Left ventricle myocardium superior (tissue), 1 donor: ENCODE measurements at places on chromosomes 11 and 22. TPM values are rescaled to one million over a fixed set of nuclear protein-coding genes. Genes with fewer than 3 reads are reported as not detected.

Gene MUC6
- total RNA-seq, result not detected

- DNase-seq, result no peak
These were observed 356.2 kb downstream of the GRM5 start for GRCh38 chr11:88709567-88709966.

Gene MYEOV
- not detected for total RNA-seq

- no peak for DNase-seq
These were observed 33.4 kb downstream of the PPARA start for GRCh38 chr22:46183733-46184132.

GRCh38 chr11:79080551-79080950 lies 360.3 kb downstream of the TENM4 start:
- no peak for DNase-seq

GRCh38 chr11:16299884-16300782 lies 56.2 kb downstream of the SOX6 start:
- DNase-seq, result no peak

Gene NRGN
- 4.1 TPM for total RNA-seq

Gene SUN2
- 109 TPM for total RNA-seq

Gene ARFGAP3
- 25.8 TPM for total RNA-seq

Gene PRR33
- total RNA-seq, result 4.4 TPM

DNA sequence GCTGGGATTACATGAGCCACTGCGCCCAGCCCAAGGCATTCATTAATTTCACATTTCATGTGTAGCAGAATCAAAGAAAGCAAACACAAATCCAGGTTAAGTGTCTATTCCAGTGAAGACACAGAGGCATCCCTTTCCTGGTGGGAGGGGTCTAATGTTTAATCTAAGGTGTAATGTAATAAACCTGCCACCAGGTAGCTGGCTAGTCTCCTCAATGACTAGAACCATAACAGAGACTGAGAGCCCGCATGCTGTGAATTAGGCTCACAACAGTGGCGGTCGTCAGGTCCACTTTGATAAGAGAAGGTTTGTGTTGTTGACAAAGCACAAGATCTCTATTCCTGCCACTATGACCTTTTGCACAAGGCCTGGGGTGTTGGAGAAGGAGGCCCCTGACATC lies 64.2 kb upstream of the ADA2 start:
- DNase-seq, result no peak

Gene OR51G1
- total RNA-seq, result not detected

Gene SERPINH1
- 58.5 TPM for total RNA-seq

GRCh38 chr11:64369440-64370421 lies 10.8 kb downstream of the RPS6KA4 start:
- no peak for DNase-seq

- DNase-seq, result no peak
These were observed 142.0 kb upstream of the FAT3 start for GRCh38 chr11:92082652-92083051.

GRCh38 chr22:29580200-29580810 lies 608 bp downstream of the NIPSNAP1 start:
- no peak for DNase-seq

DNA sequence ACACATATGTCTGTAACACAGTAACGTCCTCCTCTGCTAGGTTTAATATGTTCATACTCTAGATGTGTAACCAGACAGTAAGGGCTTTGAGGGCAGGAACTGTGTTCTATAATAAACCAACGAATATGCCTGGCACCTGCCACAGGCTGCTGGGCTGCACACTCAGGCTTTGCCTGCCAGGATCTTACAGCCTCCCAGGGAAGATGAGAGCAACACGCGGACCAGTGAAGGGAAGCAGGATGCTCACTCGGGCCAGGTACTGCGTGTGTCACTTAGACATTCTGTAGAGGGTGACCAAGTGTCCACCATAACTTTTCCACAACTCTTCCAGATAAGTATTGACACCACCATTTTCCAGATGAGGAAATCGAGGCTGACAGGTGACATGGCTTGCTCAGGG lies 21.7 kb upstream of the BAIAP2L2 start:
- DNase-seq, result no peak

GRCh38 chr22:23683545-23683944 lies 7.3 kb upstream of the RGL4 start:
- DNase-seq, result no peak

Gene KCNK4
- not detected for total RNA-seq

GRCh38 chr11:128845334-128845780 lies 21.7 kb downstream of the KCNJ1 start:
- no peak for DNase-seq

Gene GNAZ
- 3.3 TPM for total RNA-seq

Gene OR8D1
- total RNA-seq, result not detected

GRCh38 chr22:48819961-48820360 lies 1007.7 kb downstream of the BRD1 start:
- no peak for DNase-seq

GRCh38 chr11:61846362-61847020 lies 18.4 kb downstream of the FADS2 start:
- no peak for DNase-seq

DNA sequence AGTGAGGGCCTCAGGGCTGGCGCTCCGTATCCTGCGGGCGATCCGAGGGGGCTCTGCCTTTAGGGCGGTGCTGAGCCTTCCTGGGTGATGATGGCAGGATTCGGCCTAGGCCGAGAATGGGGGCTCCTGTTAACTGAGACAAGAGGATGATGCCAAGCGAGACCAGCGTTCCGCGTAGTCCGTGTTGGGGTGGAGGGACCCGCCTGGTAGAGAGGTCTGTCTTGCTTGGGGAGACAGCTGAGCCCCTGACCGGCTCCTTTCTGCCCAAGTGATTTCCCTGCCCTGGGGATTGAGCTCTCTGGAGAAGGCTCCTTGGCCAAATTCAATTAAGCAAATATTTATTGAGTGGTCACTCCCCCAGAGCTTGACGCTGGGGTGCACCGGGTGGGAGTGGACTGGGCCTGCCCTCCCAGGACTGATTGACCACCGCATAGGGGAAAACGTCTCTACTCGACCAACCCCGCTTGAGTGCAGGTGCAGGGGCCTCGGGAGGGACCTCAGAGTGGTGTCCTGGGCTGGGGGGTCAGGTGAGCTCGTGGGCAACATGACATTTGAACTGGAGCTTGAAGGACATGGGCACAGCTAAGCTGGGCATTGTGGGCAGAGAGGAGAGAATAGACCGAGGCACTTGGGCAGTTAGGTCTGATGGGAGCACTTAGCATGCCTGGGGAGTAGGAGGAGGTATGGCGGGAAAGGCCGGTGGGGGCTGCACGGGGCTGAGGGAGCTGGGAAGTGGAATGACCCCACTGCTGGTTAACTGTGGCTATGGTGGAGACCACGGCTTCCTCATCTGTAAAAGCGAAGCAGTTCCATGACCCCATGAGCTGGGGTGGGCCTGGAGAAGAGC lies 1.1 kb downstream of the GNAZ start:
- peak; percentile 21 for DNase-seq

Gene KRTAP5-5
- not detected for total RNA-seq

DNA sequence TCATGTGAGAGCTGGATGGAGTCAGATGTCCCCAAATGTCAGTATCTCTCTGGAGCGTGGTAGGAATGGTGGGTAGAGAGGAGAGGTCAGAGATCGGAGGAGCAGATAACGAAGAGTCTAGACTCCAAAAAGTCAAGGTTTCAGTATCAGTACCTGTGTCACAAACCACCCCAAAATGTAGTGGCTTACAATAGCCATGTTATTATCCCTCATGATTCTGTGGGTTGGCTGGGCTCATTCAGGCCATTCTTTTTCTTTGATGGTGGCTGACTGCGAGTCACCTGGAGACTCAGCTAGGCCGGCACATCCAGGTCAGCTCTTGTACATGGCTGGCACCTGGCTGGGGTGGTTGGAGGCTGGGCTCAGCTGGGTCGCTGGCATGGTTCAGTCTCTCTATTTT lies 7.3 kb upstream of the SSTR3 start:
- no peak for DNase-seq

GRCh38 chr22:45096256-45096907 lies 67.3 kb upstream of the NUP50 start:
- peak; percentile 34 for DNase-seq

GRCh38 chr11:130234315-130234714 lies 74.7 kb downstream of the ST14 start:
- no peak for DNase-seq

DNA sequence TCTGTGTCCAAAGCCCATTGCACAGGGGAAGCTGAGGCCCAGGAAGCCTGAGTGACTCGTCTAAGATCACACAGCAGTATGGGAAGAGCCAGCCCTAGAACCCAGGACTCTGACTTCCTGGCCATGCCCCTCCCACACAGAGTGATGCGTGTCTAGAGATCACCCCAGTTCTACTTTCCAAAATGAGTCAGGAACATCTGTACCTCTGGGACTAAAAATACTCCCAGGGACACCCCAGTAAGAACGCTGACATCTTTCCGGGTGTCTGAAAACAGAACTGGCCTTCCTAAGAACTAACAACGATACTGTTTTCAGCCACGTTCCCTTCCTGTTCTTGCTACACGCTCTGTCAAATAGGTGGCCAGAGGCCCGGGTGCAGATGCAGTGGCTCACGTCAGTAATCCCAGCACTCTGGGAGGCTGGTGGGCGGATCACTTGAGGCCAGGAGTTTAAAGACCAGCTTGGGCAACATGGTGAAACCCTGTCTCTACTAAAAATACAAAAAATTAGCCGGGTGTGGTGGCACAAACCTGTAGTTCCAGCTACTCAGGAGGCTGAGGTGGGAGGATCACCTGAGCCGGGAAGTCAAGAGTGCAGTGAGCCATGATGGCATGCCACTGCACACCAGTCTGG lies 21.7 kb upstream of the PDGFB start:
- peak; percentile 54 for DNase-seq

GRCh38 chr11:72673943-72674828 lies at the start of gene PDE2A:
TSS of gene PDE2A (minus strand) at chr11:72674422. CDS start at chr11:72674207, 215 bp downstream.
- no peak for DNase-seq

DNA sequence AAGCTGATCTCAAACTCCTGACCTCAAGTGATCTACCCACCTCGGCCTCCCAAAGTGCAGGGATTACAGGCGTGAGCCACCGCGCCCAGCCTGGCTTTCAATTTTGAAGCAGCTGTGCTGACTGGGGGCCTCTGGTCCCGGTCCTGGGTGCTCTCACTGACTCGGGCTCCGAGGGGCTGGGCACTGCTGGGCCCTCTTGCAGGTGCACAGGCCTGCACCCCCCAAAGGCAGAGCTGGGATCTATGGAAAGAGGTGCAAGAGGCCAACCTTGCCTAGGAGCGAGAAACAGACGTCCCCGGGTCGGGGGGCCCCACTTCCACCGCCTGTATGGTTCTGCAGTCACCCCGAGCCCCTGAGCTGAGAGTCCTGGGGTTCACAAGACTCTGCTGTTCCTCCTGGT lies 33.2 kb downstream of the KIAA0930 start:
- no peak for DNase-seq

DNA sequence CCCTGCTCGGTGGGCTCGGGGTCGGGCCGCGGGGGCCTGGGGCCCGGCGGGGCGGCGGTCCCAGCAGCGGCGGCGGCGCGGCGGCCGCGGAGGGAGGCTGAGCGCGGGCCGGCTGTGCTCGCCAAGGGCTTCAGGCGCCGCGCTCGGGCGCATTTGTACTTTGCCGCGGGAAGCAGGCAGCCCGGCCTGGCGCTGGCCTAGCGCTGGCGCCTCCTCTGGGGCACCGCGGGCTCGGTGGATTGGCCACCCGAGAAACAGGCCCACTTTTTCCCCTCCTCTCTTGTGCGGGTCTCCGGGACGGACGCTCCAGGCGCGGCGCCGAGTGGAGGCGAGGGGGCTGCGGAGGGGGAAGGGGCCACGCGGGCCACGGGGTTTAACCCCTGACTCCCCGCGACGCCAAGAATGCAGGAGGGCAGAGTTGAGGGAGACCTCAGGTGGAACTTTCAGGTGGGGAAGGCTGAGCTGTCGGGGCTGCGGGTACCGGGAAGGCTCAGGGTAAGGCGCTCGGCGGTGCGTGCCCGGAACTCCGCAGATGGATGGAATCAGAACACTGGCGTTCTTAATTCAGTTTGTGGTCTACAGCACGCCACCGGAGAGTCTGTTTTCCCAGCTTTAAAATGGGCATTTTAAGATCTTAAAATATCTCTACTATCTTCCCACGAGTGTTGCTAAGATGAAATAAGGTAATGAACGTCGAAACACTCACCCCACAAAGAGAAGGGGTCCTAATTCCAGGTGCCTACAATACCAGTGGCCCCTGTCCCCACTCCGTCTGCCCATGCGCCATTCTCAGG lies at the start of gene CHRDL2:
CHRDL2 (minus strand) TSS at position 126 of the 794 bp plus-strand sequence. CDS start 538 bp downstream, outside the sequence.
- peak; percentile 73 for DNase-seq

Gene HEPACAM
- total RNA-seq, result 0.62 TPM

Gene MOGAT2
- total RNA-seq, result 0.17 TPM

Gene KRTAP5-4
- not detected for total RNA-seq

GRCh38 chr11:14981507-14981906 lies 9.4 kb upstream of the CALCA start:
- no peak for DNase-seq

Gene PAX6
- not detected for total RNA-seq

- no peak for DNase-seq
These were observed 76.8 kb upstream of the BDNF start for GRCh38 chr11:27777033-27777432.
